ENCODE measurements at places on chromosomes 5 and 9.
A peak's percentile ranks its signal among the peaks of the same experiment; 100 is the strongest.

- peak; percentile 65 for DNase-seq
These were observed 183.9 kb downstream of the C9orf50 start for GRCh38 chr9:129436751-129437625.

GRCh38 chr5:74093561-74093960 lies 467.6 kb downstream of the ARHGEF28 start:
- DNase-seq, result no peak

DNA sequence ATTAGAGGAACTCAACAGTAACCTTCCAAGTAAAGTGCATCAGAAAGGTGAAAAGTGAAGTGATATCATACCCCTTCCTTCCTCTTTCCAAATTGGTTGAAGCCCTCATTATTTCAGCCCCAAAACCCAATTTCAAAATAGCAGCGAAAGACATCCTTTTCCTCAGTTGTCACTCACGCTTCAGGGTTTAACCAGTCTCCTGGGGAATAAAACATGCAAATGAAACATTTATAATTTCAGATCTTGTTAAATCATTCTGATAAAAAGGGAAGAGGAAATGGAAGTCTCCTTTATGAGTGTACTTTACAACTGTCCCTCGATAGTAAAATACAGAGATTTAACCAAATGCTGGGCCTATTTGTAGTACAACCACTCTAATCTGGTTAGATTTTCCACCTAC lies 22.5 kb downstream of the TRPM6 start:
- DNase-seq, result no peak

GRCh38 chr9:127403507-127404192 lies 6.7 kb downstream of the SLC2A8 start:
- DNase-seq, result no peak

DNA sequence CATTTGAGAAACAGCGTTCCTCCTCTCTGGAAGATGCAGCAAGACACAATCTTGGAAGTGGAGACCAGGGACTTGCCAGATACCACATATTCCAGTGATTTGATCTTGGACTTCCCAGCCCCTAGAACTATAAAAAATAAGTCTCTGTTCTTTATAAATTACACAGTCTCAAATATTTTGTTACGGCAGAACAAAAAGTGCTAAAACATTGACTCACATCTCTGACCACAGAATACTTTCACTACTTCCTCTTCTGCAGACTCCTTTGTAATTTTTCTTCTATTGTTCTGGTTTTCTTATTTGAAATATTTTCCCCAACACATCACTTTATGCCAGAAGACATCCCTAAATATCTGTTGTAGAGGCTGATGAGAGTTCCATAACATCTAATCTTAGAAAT lies 706.1 kb upstream of the CDH18 start:
- no peak for DNase-seq

DNA sequence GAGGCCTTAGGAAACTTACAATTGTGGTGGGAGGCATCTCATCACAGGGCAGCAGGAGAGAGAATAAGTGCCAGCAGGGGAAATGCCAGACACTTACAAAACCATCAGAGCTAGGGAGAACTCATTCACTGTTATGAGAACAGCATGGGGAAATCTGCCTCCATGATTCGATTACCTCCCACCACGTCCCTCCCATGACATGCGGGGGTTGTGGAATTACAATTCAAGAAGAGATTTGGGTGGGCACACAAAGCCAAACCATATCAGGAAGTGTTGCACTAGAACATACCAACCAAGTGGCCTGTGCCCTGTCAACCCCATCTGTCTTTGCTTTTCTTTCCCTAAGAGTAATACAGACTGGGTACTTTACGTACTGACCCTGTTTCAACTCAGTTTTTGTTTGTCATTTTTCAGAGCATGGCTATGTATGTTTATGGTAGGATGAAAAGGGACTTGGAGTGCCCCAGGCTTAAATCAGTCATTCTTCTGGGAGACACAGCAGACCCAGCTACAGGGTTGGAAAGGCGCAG lies 58.3 kb upstream of the TGFBR1 start:
- no peak for DNase-seq

DNA sequence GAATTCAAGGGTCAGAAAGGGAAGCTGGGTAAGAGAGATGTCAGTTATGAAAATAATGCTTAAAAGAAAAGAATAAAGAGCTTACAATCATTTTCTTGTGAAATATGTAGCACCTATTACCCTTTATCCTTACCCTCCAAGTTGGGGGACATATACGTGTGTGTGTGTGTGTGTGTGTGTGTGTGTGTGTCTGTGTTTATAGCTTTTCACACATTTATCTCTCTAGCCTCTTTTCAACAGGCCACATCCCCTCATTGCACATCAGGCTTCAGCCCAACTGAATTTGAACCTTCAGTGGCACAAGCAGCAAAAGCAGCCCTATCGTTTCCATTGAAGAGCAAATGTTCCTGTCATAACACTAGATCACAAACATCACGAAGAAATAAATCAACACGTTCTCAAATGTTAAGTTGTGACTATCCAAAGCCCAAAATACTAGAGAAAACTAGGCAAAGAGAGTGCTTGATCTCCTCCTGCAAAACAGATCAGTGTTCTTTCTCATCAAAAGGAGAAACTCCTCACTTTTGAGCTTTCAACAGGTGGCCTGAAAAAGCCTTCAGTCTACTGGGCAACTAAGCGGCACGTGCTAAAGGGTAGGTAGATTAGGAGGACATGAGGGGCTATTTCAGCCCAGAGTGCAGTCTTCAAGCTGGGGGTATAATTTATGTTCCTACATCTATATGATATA lies 416.4 kb downstream of the EFNA5 start:
- DNase-seq, result no peak

GRCh38 chr5:167533814-167534795 lies 757.3 kb upstream of the WWC1 start:
- DNase-seq, result no peak

DNA sequence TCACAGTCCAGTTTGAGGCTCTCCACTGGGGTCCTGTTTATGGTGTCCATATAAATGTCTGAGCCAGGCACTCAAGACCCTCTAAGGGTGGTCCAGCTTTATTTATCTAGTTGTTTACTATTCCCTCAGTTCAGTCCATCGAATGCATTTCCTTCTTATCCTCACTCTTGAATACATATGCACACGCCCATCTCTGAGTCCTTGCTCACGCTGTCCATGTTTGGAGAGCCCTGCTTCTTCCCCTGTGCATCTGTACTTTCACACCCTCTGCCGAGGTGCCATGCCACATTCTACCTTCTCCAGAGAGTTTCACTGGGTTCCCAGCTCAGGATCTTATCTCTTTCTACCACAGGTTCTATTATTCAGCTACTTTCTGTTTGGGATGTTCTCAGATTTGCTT lies 30.2 kb upstream of the SEMA6A start:
- no peak for DNase-seq

- peak; percentile 51 for DNase-seq
These were observed 56.2 kb downstream of the ACER2 start for GRCh38 chr9:19464764-19465585.

- no peak for DNase-seq
These were observed 21.8 kb upstream of the SLC12A7 start for GRCh38 chr5:1133510-1134201.

- DNase-seq, result no peak
These were observed 821.6 kb downstream of the TLE1 start for GRCh38 chr9:80867731-80868130.

GRCh38 chr5:74327339-74327685 lies 313.2 kb downstream of the ENC1 start:
- no peak for DNase-seq

DNA sequence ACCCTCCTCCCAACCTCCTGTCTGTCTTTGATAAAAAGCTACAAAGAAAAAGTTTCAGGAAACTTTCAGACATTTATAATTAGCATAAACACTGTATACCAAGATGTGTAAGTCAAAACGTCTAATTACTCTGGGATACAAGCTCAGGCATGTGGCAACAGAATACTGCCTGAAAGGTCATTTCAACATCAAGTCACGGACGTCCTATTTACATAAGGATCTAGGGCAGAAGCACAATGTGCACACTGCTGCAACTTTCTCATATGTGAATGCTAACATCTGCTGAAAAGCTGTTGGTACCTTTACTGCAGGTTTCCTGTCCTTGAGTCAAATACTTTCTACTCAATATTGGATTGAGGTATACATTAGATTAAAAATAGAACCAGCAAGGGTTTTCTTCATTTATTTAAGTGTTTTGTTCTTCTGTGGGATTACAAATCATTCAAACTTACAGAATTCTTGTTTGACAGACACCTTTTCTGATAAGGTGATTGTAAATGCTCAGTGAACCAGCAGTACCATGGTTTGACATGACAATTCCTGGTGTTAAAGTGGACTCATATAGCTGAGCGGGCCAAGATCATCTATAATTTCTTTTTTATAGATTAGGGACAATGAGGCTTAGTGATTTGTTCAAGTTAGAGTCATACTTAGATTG lies 36.8 kb downstream of the ELL2 start:
- DNase-seq, result no peak

DNA sequence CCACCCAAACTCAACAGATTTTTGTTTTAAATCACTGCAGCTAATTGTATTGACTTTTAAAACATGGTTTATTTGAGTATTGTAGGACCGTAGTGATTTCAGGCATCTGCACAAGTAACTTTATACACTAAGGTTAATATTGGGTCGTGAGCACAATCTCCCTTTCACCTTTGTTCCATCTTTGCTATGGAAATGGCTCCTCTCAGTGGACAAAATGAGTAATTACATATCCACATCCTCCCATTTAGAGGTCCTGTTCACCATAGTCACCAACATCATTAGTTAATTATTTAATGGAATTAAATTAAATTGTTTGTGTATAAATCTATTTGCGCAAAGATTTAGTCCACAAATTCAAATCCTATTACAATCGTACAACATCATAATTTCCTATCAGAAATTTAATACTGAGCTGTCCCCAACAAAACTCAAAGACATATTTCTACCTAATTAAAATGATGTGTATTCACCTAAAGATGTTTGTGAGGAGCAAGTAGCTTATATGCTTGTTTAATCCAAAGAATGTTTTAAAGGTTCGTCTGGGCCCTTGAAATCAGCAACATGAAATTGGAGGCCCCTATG lies 173.0 kb upstream of the DAPK1 start:
- peak; percentile 80 for DNase-seq

GRCh38 chr5:130992095-130992494 lies 173.0 kb downstream of the HINT1 start:
- peak; percentile 26 for DNase-seq

DNA sequence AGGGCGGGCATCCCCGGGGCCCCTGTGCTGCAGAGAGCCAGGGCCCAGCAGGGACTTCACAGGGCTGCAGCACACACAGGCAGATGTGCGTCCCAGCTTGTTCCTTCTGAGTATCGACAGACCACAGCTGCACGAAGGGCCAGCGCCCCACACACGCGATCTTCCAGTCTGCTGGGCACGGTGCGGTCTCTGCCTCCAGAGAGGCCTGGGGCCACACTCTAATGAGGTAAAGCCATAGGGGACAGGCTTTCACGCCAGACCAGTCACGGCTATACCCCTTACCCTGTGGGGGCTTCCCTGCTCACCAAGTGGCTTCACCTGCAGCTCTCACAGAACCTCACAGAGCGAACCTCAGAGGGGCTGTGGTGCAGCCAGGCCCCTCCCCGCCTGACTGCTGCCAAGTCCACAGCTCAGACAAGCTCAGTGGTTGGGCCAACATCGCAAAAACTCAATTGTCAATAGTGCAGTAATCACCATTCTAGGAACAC lies 82.2 kb downstream of the SHB start:
- DNase-seq, result no peak

DNA sequence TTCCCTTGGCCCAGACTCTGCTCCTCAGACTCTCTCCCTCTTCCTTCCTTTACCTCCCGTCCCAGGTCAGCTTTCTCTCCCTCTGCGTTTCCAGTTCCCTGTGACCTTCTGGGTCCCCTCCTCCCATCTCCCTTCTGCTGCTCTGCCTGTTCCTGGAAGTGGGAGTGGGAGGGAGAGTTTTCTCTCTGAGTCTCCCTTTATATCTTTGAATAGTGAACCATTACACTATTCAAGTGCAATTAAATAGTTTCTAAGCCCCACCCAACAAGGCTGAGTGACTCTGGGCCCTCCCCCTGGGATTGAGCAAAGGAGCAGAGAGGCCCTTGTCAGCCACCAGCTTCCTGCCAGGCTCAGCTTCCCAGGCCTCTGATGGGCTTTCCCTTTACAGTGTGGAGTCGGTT lies 34.8 kb downstream of the THBS4 start:
- DNase-seq, result no peak

- peak; percentile 47 for DNase-seq
These were observed 419.4 kb upstream of the PTGER4 start for GRCh38 chr5:40260361-40260760.

DNA sequence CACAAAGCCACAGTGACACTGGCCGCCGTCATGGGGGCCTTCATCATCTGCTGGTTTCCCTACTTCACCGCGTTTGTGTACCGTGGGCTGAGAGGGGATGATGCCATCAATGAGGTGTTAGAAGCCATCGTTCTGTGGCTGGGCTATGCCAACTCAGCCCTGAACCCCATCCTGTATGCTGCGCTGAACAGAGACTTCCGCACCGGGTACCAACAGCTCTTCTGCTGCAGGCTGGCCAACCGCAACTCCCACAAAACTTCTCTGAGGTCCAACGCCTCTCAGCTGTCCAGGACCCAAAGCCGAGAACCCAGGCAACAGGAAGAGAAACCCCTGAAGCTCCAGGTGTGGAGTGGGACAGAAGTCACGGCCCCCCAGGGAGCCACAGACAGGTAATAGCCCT lies 26.1 kb downstream of the HRH2 start:
- no peak for DNase-seq

DNA sequence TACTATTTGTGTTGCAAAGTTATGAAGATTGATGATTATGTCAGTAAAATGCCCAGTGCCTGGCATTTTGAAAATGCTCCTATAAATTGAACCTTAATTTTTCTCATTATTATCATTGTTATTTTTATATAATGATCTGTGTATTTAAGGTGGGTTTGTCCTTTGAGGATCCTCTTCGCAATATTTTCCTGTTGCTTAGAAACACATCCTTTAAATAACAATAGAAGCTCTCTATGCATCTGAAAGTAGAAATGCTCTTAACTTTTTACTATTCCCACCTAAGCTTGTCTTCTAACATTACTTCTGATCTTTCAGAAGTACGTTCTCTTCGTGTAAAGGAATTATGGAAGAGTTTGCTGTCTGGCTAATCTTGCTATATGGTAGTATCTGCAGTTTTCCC lies 214.7 kb upstream of the TLX3 start:
- DNase-seq, result no peak

Measured in muscle of arm (tissue), 14 donors.